CD8-positive, alpha-beta memory T cell (primary cell): ENCODE measurements at places on chromosomes 6 and 20.
A peak's percentile ranks its signal among the peaks of the same experiment; 100 is the strongest.

- no peak for DNase-seq
Measured at GRCh38 chr20:2937902-2938301, 64.6 kb downstream of the PTPRA start.

GRCh38 chr20:59220161-59220560 lies 56.5 kb downstream of the ZNF831 start:
- DNase-seq = no peak

DNA sequence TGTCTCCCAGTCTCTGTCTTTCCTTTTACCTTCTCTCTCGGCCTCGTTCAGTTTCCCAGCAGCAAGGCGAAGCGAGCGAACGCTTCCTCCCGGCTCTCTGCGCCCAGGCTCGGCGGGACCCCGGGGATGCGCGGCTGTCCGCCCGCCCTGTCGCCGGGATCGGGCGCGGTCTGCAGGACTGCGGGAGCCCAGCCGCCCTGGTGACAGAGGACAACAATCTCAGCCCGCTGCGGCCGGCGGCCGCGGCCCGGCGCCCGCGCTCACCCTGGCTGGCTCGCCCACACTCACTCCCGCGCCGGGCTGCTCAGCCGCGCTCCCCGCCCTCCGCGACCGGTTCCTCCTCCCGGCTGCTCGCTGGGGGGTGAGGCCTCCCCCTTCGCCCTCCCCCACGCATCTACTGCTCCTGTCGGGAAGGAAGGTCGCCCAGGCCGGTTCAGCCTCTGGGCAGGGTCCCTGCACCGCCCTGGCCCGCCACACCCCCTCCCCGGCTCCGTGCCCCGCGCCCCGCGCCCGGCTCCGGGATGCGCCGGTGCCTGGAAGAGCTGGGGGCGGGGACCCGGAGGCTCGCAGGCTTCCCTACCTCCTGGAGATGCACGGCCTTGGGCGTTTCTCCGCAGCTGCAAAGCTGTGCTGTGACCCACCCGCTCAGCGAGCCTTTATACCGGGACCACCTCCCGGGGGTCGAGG lies 410 bp downstream of the SYNE1 start:
- DNase-seq = peak; percentile 53

- DNase-seq = no peak
Measured at GRCh38 chr6:31907158-31907813, 5.4 kb upstream of the ZBTB12 start.

DNA sequence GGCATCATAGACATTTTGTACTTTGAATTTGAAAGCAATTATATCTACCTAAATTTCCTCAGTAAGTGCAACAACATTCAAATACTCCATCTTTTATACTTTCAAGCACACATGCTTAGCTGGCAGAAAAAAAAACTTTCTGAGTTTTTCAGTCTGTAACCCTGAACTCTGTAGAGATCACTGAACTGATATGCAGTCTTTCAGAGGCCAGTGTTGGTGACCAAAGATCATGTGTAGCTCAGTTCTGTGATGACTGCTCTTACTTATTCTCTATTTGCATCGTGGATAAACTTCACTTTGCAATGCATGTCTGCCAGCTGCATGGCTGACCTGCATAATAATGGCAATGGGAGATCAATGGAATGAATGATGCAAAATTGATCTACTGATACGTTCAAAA lies 431.3 kb downstream of the FRK start:
- no peak for DNase-seq

- no peak for DNase-seq
Measured at GRCh38 chr6:42100029-42100901, 42.2 kb downstream of the C6orf132 start.

- no peak for DNase-seq
Measured at GRCh38 chr6:55239099-55239498, 64.8 kb downstream of the HCRTR2 start.

- DNase-seq = no peak
Measured at GRCh38 chr6:110856296-110856695, 18.3 kb upstream of the AMD1 start.
